GM23248 (cell line): ENCODE measurements at places on chromosomes 1 and 21. TPM values are rescaled to one million over a fixed set of nuclear protein-coding genes. Genes with fewer than 3 reads are reported as not detected.
A peak's percentile ranks its signal among the peaks of the same experiment; 100 is the strongest.

RNU1-4 gene
- polyA plus RNA-seq = not detected in 2 replicates

- no peaks in the 10 kb centered on the region for H3K36me3 ChIP-seq
- no peaks in the 10 kb centered on the region for H3K27me3 ChIP-seq
- H3K4me1 ChIP-seq = peaks cover 4% of the 10 kb centered on the region; the same call in 1 of the 2 replicates
- DNase-seq = no peak
These were observed 1.8 kb upstream of the ISG15 start for GRCh38 chr1:1011396-1011949.

GRCh38 chr1:209759829-209760359, 4.0 kb downstream of the TRAF3IP3 start:
- no peak overlapping the region for H3K4me3 ChIP-seq
- no peak for DNase-seq
- no peak overlapping the region for H3K27ac ChIP-seq

GBP1 gene
- polyA plus RNA-seq = 18.4 and 19.2 TPM in 2 replicates

- H3K4me3 ChIP-seq = no peak overlapping the region
- no peaks in the 10 kb centered on the region for H3K27me3 ChIP-seq
- peak overlapping the region; percentile 27 for H3K27ac ChIP-seq
- no peaks in the 10 kb centered on the region for H3K36me3 ChIP-seq
These were observed 167.3 kb upstream of the C8B start for GRCh38 chr1:57132993-57133622.

DNA sequence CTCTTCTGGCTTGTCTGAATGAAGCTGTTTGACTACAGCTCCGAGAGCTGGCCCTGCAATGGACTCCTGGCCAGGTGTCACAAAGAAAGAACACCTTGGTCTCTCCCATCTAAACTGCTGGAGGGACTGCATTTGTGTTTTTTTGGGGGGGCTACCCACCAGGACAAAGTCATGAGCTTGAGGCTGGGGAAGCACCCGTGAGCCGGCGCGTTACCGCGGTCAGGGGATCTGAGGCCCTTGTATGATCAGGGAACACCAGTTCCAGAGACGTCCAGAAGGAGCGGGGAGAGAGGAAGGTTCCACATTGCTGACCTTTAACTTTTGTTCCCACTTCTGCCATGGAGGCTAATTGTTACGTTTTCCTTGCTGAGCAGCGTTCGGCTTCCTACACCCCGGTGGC, 84.5 kb upstream of the C1orf174 start:
- no peak for DNase-seq
- H3K36me3 ChIP-seq = no peaks in the 10 kb centered on the region
- H3K4me1 ChIP-seq = no peaks in the 10 kb centered on the region
- H3K27me3 ChIP-seq = no peaks in the 10 kb centered on the region

DIO1 gene
- not detected in 2 replicates for polyA plus RNA-seq

GRCh38 chr1:78599294-78599693, 21.0 kb upstream of the IFI44L start:
- H3K27ac ChIP-seq = no peak overlapping the region
- no peaks in the 10 kb centered on the region for H3K27me3 ChIP-seq
- H3K4me1 ChIP-seq = no peaks in the 10 kb centered on the region
- no peak overlapping the region for H3K4me3 ChIP-seq
- H3K36me3 ChIP-seq = no peaks in the 10 kb centered on the region
